Mammary epithelial cell (primary cell): ENCODE measurements at places on chromosomes 3 and 15. TPM values are rescaled to one million over a fixed set of nuclear protein-coding genes. Genes with fewer than 3 reads are reported as not detected.
A peak's percentile ranks its signal among the peaks of the same experiment; 100 is the strongest.

DNA sequence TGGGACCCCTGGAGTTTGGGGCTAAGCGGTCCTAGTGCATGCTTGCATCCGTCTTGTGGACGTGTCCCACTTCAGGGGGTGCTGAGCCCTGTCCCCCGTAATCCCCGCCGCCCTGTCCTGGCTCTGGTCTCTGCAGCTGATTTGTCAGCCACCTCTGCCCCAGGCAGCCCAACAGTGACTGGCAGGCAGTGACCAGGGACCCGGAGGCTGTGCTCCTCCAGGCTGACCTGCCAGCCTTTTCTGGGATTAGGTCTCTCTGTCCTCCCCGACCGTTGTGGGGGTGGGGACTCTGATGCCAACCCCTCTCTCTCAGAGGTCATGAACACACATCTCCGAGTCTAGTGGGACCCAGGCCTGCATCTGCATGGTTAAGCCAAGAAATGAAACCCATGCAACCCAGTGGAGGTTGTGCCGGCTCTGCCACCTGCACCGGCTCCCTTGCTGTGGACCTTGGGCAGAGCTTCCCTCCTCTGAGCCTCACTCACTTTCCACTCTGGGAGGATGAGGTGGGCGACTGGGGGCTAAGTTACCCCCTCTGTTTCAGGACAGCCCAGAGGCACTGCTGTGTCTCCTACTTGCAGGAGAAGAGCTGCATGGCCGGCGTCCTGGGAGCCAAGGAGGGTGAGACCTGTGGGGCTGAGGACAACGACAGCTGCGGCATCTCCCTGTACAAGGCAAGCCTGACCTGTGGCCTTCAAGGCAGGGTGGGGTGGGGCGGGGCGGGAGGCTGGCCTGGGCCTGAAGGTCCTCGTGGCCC, 60.2 kb downstream of the FBLN2 start:
- DNase-seq = no peak

GRCh38 chr15:71044006-71044405, 71.3 kb upstream of the THSD4 start:
- peak; percentile 80 for DNase-seq

DNA sequence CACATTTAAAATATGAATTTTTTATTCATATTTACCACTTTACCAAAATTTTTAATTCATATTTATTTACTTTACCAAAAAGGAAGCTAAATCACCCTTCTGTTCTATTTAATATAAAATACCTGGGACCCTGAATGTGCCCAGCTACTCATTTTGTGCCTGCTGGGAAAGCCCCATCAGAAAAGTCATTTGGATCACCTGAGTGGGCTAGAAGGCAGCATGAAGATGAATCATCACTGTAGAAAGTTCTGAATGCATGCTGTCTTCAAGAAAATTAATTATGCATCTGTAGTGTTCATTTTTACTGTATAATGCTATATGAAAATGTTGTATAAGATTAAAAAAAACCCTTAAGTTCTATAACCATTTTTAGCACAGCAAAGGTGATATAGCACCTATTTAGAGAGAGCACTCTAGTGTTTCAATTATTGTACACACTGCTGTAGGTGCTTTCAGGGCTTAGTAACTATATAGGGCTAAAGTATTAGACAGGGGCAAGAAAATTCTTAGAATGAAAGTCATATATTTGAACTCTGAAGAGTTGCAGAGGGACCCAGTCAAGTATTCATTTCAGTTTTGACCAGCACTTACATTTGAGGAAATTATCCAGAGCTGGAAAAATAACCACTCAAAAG, 175.1 kb downstream of the NFKBIZ start:
- peak; percentile 34 for DNase-seq

GRCh38 chr3:197022405-197023231, 7.0 kb downstream of the MELTF start:
- no peak for DNase-seq

DNA sequence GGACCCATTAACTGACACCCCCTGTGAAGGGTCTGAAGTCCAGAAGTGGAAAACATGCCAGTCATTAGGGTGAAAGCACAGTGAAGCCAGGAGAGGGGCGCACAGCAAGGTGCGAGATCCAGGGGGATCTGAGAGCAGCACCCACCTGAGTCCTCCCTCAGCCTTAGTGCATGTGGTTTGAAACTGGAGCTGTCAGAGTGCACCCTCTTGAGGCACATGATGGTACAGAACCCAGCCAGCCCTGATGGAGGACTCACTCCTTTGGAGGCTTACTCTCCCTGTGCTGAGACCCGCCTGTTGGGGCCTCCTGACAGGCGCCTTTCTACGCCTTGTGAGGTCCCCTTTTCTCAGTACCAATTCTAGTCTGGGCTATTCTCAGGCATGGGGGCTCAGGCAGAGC, 77.8 kb downstream of the IL20RB start:
- DNase-seq = no peak

DNA sequence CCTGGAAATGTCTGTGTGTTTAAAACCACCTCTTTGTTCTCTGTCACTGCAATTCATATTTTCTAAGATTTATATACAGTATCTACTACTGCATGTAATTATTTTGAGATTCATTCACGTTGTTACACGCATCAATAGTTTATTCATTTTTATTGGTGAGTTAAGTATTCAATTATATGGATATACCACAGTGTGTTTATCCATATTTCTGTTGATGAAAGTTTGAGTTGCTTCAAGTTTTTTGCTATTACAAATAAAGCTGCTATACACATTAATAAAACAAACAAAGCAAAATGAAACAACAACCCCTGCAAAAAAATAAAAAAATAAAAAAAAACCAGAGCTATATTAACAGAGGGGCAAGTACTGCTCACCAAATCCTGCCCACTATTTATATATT, 122.3 kb downstream of the NR2E3 start:
- DNase-seq = no peak

DNA sequence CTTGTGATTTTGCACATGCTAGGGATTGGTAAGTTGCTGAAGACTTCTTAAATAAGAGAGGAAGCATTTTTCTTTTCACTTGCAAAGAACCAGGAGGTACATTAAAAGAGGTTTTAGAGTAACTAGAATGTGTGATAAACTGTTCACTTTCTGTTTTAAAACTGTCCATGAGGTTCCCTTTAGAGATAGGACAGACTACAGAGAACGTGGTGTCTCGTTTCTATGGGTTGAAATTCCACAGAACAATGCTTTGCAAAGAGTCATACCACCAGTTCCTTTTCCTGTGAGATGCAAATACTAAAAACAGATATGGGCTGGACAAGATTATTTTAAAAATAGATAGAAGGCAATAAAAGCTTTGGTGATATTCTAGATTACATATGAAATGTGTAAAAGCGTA, 372.8 kb downstream of the TIGIT start:
- DNase-seq = no peak

DNA sequence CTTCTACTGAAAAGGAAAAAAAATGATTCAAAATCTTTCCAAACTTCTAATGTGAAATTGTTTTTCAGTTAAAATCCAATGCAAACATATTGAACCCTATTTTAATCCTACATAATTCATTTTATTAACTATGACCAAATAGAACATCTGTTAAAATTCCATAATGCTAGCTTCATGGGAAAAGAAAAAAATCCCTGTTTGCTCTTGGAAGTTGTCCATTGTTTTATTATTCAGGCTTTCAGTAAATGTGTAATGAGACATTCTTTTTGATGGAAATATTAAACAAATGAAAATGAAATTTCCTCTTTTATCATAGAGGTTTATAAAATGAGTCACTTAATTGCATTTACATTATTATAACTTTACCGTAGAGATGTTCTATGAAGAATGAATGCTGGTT, 49.5 kb downstream of the SLC25A26 start:
- DNase-seq = no peak

- no peak for DNase-seq
These were observed 25.3 kb upstream of the ANKRD28 start for GRCh38 chr3:15823092-15823491.

DNA sequence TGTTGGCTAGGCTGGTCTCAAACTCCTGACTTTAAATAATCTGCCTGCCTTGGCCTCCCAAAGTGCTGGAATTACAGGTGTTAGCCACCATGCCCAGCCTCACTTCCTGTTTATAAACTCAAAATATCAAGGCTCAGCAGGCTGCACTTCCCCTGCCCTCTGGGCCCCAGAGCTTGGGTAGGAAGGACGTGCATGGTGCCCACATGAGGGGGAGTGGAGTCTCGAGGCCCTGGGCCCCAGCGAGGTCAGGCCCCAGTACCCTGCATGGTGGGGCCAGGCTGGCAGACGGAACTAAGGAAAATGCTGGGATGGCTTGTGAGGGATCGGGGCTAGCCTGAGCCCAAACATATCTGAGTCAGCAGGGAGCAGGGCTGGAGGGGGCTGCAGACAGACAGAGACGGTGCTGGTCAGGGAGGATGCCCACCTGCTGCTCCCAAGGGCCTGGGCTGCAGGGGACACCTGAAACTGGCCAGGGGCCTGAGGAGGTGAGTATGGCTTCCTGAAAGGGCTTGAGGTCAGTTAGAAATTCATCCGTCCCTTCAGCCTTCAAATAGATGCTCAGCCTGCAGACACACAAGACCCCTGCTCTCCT, 5.1 kb downstream of the SPTBN5 start:
- no peak for DNase-seq

DNA sequence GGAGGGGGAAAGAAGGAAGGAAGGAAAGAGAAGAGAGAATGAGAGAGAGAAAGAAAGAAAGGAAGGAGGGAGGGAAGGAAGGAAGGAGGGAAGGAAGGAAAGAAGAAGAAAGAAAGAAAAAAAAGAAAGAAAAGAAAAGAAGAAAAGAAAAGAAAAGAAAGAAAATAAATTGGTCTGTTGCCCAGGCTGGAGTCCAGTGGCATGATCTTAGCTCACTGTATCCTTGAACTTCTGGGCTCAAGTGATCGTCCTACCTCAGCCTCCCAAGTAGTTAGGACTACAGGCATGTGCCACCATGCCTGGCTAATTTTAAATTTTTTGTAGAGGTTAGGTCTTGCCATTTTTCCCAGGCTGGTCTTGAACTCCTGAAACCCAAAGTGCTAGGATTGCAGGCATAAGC, 11.6 kb upstream of the RNF7 start:
- no peak for DNase-seq

DNA sequence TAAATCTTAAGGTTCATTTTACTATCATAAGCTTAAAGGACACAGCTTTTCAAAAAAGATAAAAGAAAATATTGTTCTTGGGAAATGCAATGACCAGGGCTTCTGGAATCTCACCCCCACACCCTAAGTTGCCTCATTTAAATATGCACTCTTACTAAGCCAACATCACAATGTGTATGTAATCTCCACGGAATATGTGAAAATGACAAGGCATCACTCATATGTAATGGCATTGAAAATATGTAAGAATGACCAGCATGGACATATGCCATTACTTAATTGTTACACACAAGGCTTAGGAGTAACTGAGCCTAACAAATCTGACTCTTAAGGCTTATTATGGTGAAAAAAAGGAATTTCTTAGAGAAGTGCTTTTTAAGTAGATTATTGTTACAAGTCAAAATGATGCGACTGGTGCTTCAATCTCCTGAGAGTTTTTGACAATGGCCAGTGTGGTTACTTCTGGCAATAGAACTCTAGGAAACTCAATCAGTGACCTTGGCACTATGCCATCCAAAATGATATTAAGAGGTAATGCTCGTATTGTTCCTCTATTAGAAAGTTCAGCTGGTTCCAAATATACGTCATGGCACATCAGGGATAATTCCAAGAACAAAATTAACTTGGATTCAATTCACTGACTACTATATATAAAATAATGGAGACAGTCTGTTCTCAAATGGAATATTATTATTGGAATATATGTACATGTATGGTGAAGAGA, 290.0 kb upstream of the PLSCR5 start:
- peak; percentile 17 for DNase-seq

- peak; percentile 3 for DNase-seq
These were observed 98.9 kb downstream of the DNAJB8 start for GRCh38 chr3:128367761-128368160.

DNA sequence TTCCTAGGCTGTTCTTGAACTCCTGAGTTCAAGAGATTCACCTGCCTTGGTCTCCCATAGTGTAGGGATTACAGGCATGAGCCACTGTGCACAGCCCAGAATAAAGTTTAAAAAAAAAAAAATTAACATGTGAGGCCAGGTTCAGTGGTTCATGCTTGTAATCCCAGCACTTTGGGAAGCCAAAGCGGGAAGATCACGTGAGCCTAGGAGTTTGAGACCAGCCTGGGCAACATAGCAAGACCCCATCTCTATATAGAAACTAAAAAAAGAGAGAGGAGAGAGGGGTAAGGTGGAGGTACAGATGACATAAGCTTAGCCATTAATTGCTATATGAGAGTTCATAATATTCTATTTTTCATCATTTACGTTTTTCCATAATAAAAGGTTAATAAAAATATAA, 21.5 kb downstream of the ZNF148 start:
- DNase-seq = no peak

DNA sequence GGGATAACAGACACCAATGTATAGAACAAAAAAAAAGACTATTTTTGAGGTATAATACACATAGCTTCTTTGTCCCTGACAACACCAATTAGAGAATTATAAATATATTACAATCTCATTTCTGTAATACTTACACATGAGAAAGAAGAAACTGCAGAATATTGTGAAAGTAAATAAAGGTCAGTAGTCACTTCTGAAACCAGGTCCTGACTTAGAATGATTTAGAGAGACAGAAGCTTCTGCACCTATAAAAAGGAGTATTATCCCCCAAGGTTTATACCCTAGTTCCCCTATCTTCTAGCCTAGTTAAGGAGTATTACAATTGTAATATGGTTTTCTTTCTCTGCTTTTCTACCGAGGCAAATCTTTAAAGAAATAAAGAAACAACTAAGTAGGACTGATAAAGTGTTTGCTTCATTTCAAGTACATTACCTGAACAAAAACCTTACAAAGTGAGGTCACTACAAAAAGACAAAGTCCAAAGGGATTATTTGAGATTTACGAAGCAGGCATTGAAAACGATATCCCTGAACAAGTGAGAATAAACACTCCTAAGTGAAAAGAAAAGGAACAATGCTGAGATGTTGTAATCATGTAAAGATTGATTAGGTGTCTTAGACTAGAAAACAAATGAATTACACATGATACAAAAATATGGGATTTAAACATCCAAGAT, 103.0 kb downstream of the GBE1 start:
- DNase-seq = no peak

DNA sequence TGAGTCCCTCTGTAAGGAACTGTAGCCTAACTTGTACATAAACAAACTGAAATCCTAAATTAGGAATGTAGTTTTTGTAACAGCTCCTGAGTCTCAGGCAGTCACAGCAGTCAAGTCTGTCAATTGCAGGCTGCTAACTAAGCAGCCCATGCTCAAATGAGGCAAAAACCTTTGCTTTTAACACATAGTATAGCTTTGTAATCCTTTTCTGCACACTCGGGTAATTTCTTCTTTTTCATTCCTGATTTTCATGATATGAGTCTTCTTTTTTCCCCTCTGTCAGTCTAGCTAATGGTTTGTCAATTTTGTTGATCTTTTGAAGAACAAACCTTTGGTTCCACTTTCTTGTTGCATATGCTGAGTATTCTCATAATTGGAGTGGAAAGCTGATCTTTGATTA, 84.9 kb upstream of the LRRFIP2 start:
- no peak for DNase-seq

- peak; percentile 37 for DNase-seq
These were observed 138.0 kb downstream of the FBN1 start for GRCh38 chr15:48507416-48508065.

Gene VILL
- 2.4 and 3.0 TPM in 2 replicates for total RNA-seq

Gene ATP13A5
- total RNA-seq = not detected in 2 replicates

Gene GOLGA6L7
- total RNA-seq = not detected

Gene KPNA4
- 54.0 TPM for total RNA-seq

Gene HRG
- total RNA-seq = 0.52 TPM in 1 of 2 replicates, not detected in the other
